ENCODE measurements at places on chromosomes 4 and X. TPM values are rescaled to one million over a fixed set of nuclear protein-coding genes. Genes with fewer than 3 reads are reported as not detected.

The MAGEB1 gene
- not detected for total RNA-seq

DNA sequence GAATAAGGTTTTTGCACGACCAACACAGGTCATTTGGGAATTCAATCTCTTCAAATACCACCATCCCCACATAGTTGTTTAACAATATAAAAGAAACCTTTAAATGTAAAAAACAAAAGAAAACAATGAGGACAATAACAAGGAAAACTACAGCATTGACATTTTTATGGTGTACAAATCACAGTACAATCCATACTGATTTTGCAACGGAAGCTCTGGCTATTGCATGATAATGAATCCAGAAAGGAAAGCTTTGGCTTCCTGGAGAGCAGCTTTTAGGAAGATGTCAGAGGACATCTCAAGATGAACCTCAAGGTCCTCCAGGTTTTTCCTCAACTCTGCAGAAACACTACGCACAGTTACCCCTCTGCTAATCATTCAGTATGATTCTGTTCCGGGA, 111.5 kb upstream of the MYOZ2 start:
- DNase-seq: no peak
- H3K36me3 ChIP-seq: no peaks in the 10 kb centered on the region
- H3K4me1 ChIP-seq: peaks cover 5% of the 10 kb centered on the region
- no peaks in the 10 kb centered on the region for H3K27me3 ChIP-seq
- H3K4me3 ChIP-seq: no peak overlapping the region

DNA sequence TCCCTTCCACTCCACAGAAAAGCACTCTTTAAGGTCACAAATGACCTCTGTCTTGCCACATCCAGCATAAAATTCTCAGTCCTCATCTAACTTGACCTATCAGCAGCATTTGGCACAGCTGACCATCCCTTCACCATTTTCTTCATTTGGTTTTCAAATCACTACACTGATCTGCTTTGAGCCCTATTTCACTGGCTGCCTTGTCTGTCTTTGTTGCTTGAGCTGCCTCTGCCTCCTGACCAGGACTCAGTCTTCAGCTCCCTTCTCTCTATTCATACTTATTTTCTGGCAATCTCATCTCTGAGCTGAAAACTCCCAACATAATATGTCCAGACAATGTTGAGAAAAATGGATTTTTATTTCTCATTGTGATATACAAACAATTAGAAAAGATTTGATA, 27.7 kb upstream of the PDE5A start:
- no peaks in the 10 kb centered on the region for H3K36me3 ChIP-seq
- no peaks in the 10 kb centered on the region for H3K4me1 ChIP-seq
- H3K4me3 ChIP-seq: no peak overlapping the region
- DNase-seq: no peak

DNA sequence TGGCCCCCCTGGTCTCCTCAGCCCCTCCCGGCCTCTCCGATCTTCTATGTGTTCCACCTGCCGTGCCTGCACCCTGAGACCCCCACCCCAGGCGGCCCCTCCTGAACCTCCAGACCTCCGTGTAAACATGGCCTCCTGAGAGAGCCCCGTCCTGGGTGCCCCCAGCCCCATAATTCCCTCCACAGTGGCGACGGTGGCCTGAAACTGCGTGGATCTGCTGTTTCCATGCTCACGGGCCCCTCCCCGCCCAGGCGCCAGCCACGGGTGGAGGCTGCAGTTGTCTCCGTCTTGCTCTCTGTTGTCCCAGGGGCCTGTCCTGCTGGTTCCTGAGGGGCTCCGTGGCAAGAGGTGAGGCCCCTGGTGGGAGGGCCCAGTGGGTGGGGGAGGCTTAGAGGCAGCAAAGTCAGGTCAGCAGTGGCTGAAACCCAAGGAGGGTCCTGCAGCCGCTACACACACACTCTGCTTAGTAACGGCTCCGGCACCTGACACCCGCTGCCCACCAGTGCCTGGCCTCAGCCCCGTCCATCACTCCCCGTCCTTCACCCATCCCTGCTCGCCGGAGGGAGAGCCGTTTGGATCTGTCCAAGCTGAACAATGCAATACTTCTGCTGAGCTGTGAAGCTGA, 75.8 kb downstream of the FAM53A start:
- H3K27me3 ChIP-seq: no peaks in the 10 kb centered on the region
- DNase-seq: no peak
- no peaks in the 10 kb centered on the region for H3K36me3 ChIP-seq
- no peak overlapping the region for H3K27ac ChIP-seq
- no peak overlapping the region for H3K4me3 ChIP-seq

The CCDC149 gene
- 11.6 TPM for total RNA-seq

The CFAP99 gene
- not detected for total RNA-seq
